ENCODE measurements at places on chromosomes 3 and 15.

- DNase-seq, result no peak
These were observed 9.2 kb upstream of the PDZRN3 start for GRCh38 chr3:73633916-73634344.

DNA sequence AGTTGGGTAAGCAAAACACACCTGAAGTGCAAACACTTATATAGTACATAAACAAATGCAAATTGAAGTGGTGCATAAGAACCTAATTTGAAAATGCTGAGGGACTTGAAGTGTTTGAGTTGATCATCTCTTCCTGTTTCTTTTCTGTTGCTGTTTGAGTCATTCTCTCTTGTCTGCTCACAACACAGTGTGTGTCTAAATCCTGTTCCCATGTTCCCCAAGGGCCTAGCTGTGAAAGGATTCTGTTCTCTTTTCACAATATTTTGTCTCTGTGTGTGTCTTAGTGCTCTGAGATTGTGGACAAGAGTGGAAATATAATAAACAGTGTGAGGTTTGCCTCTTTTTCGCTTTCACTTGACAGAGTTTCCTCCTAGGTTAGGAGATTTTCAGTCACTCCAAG, 6.1 kb downstream of the CD96 start:
- no peak for DNase-seq

- no peak for DNase-seq
These were observed 150.3 kb downstream of the ALCAM start for GRCh38 chr3:105516972-105517371.

GRCh38 chr15:63135804-63136203, 14.1 kb downstream of the LACTB start:
- no peak for DNase-seq

- DNase-seq, result no peak
These were observed 141.1 kb downstream of the SCAPER start for GRCh38 chr15:76764004-76764403.

GRCh38 chr15:25643120-25643519, 204.3 kb upstream of the UBE3A start:
- no peak for DNase-seq

GRCh38 chr3:67526246-67526645, 128.2 kb downstream of the SUCLG2 start:
- DNase-seq, result peak; percentile 84

DNA sequence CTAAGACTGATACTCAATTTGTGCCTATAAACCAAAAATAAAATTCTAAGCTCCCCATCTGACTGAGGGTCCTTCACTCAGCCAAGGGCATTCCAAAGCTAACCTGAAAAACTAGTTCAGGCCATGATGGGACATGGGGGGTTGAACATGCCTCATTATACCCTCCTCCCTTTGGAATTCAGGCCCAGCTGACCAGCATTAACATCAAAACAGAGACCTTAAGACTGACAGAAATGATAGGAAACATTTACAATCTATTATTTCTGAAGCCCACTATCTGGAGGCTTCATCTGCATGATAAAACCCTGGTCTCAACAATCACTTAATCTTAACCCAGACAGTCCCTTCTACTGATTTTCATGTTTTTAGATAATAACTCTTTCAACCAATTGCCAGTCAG, 140.4 kb downstream of the ANO10 start:
- no peak for DNase-seq

- no peak for DNase-seq
These were observed 68.7 kb downstream of the LMLN start for GRCh38 chr3:198028718-198029117.

GRCh38 chr15:26970712-26971210, at the start of gene GABRG3:
TSS of gene GABRG3 (plus strand) at chr15:26971181.
- no peak for DNase-seq

DNA sequence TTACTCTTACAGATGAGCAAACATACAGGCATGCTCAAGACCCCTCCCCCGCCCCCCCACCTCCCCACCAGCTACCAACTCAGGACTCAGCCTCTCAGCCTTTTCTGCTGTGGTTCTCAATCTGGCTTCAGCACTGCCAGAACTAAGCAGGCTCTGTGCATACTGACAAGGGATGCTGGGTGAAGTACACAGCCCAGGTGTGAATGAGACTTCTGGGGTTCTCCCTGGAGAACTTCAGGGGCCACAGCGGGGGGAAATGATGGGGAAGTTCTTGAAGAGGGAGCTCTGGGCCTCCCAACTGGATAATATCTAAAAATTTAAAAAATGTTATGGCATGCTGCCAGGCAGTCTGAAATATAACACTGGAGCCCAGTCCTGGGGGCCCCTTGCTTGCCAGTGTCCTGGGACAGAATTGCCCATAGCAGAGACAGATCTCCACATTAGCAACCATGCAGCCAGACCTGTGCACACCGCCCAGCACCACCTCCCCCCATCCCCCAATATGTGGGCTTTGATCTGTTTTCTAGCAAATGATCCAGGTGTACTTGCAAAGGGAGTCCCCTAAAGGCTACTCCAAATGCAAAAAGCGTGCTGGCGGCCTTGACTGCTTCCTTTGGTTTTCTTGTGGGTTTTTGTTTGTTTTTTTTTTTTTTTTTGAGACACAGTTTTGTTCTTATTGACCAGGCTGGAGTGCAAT, 41.4 kb downstream of the PGPEP1L start:
- DNase-seq, result peak; percentile 61

DNA sequence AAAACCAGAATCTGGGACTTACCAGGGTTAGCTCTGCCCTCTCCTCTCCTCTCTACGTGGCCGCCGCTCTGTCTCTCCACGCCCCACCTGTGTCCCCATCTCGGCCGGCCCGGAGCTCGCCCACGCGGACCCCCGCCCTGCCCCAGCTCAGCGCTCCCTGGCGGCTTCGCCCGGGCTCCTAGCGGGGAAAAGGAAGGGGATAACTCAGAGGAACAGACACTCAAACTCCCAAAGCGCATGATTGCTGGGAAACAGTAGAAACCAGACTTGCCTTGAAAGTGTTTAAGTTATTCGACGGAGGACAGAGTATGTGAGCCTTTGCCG, 5.4 kb downstream of the ISL2 start:
- DNase-seq, result no peak

DNA sequence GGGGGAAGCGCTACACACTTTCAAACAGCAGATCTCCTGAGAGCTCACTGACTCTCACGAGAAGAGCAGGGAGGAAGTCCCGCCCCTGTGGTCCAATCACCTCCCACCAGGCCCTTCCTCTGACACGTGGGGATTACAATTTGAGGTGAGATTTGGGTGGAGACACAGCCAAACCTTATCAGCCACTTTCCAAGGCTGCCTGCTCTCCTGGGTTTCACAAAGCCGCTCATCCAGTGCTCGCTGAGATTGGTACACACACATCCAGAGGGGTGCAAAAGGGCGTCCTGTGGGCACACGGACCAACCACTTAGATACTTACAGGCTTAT, 23.1 kb downstream of the XXYLT1 start:
- DNase-seq, result no peak

DNA sequence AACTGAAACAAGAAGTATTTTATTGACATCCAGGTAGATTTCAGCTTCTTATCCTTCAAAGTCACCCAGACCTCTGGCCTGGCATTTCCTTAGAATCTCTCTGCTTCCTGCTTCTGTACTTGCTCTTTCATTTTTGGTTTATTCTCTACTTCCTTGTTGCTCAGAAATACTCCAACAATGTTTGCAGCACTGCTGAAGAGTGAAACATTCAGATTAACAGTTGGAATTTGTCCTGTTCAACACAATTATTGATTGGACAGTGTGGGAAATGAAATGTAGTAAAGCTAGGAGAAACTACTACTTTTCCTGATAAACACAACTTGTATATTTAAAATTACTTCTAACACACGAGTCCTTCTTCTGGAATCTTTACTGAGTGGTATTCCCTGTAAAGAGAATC, 81.0 kb upstream of the MEIS2 start:
- DNase-seq, result no peak

DNA sequence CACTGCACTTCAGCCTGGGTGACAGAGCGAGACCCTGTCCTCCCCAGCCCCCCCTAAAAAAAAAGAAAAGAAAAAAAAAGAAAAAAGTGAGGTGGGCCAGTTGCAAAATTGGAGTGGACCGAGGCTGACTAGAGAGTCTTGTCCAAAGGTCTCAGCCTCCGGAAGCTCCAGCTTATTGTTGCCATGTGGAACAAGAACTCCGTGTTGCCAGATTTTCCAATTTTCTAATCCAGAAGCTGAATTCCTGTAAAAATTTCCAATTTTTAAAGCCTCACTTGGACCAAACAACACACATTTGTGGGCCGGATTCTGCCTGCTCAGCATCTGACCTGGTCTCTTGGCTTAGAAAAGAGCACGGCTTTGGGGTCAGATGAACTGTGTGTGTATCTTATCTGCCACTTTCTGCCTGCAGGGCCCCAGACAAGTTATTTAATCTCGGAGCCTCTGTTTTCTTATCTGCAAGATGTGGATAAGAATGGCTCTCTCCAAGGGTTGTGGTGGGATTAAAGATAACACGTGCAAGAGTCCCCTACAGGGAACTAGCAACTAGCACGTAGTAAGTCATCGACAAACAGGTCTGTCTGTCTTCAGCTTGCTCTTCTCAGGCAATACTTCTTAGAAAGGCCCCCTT, 73.7 kb upstream of the TLE3 start:
- no peak for DNase-seq

GRCh38 chr3:27166888-27167287, 202.3 kb downstream of the NEK10 start:
- DNase-seq, result peak; percentile 94

DNA sequence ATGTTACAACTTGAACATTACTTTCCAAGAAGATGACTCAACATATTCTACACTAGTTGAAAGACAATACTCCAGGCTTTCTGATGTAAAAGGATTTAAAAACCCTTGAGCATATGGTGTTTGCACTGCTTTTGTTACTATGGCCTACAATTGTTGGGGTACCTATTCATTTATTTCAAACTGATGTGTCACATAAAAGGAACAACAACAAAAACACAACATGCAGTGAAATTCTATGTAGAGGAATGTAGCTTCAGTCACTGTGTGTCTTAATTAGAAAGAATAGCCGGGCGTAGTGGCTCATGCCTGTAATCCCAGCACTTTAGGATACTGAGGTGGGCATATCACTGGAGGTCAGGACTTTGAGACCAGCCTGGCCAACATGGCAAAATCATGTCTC, 1.6 kb downstream of the SPATA16 start:
- DNase-seq, result no peak

DNA sequence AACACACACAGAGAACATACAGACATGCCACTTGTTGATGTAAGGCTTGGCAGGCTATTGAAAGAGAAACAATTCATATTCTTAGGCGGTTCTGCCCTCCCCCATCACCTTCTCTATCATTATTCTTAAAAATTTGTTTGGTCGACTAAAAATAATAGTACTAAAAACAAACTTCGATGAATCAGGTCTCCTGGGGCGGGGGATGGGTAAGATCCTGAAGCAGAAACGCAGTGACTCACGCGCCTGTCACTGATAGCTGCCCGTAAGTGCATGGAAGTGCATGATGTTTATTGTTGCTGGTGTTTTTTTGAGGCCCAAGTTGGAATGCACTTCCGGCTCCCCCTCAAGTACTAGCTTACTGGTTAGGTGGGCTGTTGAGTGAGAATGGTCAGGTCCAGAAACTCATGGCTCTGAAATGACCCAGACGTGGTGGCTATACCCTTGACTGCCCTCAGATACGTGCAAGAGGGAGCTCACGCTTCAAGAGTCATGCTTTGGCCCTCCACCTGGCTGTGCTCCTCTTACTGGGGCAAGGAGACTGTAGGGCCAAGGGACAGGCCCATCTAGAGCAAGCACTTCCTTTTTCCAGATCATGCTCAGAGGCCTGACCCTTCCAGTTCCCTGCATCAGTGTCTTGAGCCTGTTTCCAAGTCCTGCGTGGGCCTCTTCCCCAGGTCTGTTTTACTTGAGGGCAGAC, 10.9 kb downstream of the SMAD3 start:
- peak; percentile 88 for DNase-seq

DNA sequence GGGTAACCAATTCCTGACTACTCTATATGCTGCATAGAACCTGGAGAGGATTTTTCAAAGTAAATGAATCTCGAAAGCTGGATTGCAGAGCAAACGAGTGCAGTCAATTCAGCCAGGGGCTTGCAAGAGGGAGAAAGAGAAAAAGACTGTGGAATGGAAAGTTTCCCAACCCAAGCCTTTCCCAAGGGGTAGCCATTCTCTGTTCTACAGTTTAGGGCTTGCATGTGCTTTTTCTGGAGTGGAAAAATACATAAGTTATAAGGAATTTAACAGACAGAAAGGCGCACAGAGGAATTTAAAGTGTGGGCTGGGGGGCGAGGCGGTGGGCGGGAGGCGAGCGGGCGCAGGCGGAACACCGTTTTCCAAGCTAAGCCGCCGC, 511 bp upstream of the RARB start:
- no peak for DNase-seq

- DNase-seq, result peak; percentile 9
These were observed 591.6 kb upstream of the AGTR1 start for GRCh38 chr3:148106062-148106461.

DNA sequence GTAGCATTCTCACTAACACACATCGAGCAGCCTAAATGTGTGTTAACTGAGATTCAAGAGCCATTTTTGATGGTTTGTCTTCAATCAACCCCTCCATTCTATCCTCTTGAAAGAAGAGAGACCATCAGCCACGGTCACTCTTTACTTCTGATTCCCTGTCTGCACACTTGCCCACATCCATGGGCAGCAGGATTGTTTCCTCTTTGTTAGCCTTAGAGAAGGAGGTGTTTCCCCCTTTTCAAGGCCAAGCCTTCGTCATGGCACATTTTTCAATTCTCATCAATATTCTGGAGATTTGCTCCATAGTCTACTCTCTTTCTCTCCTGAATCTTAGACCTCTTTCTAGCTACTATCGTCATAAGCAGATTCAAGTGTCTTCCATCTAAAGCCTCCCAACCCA, 522.4 kb upstream of the NAALADL2 start:
- DNase-seq, result no peak

GRCh38 chr3:53974324-53974723, 82.7 kb upstream of the SELENOK start:
- no peak for DNase-seq

DNA sequence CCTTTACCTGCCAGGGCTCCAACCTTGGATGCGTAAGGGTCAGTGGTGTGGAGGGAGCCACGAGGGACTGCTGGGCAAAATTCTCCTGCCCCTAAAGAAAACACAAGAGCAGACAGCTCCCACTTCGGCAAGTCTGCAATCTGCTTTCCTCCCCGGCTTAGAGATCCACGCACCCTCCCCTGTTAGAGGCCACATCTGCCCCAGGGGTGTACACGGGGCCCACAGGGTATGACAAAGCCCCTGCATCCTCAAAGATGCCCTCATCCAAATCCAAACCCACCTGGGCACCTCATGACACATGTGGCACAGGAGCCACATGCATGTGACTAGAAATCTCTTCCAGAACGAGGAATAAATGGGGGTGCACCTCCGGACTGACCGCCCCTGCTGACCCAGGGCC, 25.5 kb downstream of the ZXDC start:
- no peak for DNase-seq
